GM12891 (cell line): ENCODE measurements at places on chromosomes 16 and 17.

DNA sequence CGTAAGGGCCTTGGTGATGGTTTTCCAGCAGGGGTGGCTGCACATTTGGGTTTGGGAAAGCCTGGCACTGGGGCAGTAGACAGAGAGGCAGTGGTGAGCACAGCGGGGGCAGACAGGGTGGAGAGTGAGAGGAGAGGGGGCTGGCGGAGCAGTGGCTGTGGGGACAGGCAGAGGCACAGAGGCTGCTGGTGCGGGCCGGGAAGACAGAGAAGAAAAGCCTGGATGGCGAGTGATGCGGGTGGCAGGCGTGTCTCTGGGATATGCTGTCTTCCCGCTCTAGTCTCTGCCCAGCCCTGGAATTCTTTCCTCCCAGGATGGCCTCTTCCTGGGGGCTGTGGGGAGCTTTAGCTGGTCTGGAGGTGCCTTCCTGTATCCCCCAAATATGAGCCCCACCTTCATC lies 16.9 kb downstream of the ITGAD start:
- no peak for DNase-seq

DNA sequence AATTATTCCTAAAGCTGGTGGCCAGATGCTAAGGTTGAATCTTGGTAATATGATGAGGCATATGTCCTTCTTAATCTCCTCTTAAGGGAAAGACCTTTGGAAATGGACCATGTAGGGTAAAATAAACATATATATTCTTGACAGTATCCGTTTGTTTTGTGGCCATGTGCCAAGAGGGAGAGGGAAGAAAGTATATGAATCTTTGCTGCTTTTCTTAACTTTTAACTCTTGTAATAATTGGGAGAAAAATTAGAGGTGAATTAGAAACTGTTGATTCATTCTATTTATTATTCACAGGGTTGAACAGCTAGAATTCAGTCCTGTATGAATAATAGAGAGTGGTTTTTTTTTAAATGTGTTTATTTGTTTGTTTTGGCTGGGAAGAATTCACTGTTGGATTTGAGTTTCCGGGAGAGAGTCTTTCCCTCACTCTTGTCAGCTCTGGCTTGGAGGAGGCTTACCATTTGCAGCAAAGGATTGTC lies 31.6 kb downstream of the AATF start:
- no peak for DNase-seq

DNA sequence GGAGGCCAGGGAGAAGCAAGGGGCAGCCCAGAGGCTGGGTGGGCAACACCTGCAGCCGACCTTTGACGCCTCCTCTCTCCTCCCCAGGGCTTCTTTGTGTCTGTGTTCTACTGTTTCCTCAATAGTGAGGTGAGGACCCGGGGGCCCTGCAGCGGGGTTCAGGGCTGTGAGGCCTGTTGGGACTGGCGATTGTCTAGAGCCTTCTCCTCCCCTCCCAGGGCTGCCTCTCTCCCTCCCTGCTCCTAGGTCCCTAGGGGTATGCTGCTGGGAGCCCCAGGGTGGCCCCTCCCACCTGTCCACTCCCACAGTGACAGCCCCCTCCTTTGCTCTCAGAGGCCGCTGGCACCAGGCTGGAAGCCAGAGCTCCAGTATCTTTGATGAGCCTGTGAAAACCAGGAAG lies 10.8 kb upstream of the SPPL2C start:
- no peak for DNase-seq

- no peak for DNase-seq
Measured at GRCh38 chr17:29802246-29802645, 127.8 kb downstream of the SSH2 start.

- no peak for DNase-seq
Measured at GRCh38 chr16:85675251-85675874, 13.4 kb downstream of the GINS2 start.

- no peak for DNase-seq
Measured at GRCh38 chr17:66451188-66452149, 149.1 kb downstream of the PRKCA start.

DNA sequence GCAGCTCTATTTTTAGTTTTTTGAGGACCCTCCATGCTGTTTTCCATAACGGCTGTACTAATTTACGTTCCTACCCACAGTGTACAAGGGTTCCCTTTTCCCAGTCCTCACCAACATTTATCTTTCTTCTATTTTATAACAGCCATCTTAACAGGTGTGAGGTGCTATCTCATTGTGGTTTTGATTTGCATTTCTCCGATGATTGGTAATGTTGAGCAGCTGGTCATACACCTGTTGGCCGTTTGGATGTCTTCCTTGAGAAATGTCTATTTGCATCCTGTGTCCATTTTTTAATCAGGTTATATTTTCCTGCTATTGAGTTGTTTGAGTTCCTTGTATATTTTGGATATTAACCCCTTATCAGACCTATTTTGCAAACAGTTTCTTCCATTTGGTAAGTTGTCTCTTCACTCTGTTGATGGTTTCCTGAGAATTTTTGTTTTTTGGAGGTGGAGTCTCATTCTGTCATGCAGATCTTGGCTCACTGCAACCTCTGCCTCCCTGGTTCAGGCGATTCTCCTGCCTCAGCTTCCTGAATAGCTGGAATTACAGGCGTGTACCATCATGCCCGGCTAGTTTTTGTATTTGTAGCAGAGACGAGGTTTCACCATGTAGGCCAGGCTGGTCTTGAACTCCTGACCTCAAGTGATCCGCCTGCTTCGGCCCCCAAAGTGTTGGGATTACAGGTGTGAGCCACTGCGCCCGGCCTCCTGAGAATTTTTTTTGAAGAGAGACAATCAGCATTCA lies 279.6 kb downstream of the SNX29 start:
- no peak for DNase-seq

DNA sequence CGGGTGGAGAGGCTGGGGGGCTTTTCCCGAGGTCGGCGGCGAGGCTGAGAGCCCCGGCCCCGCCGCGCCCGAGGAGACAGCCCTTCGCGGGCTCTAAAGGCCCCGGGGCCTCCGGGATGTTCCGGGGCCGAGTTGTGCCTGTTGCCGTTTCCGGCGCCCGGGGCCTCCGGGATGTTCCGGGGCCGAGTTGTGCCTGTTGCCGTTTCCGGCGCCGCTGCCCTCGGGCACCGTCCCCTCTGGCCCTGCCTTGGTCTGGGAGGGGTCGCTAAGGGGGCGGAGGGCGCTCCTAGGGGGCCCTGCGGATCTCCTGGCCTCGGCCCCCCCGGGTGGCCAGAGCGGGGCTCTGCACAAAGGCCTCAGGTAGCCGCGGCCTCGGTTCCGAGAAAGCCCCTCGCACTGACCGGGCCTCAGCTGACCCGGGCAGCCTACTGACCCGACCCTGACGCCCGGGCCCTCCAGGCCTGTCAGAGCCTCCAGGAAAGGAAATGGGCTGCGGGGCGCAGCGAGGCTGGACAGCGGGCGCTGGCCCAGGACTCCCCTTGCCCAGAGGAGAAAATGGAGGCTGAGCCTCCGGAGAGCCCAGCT lies 24.2 kb downstream of the ACTG1 start:
- no peak for DNase-seq

- DNase-seq, result peak; percentile 60
Measured at GRCh38 chr16:67967958-67968399, 458 bp downstream of the SLC12A4 start.

DNA sequence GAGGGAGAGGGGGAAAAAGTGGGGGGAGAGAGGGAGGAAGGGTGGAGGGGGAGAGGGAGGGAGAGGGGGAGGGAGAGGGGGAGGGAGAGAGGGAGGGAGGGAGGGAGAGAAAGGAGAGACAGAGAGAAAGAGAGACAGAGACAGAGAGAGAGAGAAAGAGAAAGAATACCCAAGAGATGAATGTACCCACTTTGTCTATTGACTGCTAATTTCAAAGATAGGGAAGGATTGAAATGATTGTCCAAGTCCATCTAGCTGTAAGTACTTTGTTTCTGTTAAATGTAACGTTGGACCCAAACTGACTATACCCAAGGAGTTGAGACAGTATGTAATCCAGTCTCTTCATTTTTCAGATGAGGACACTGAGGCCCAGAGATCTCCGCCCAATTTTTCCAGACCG lies 374.9 kb downstream of the GRIN2A start:
- DNase-seq, result no peak

GRCh38 chr17:54864636-54865356 lies 35.9 kb upstream of the TOM1L1 start:
- DNase-seq, result no peak

- no peak for DNase-seq
Measured at GRCh38 chr16:11955713-11956123, 9.3 kb upstream of the TNFRSF17 start.

GRCh38 chr17:16439811-16440351 lies 24.5 kb downstream of the TRPV2 start:
- DNase-seq, result no peak

- DNase-seq, result no peak
Measured at GRCh38 chr17:77696721-77697460, 261.6 kb upstream of the TNRC6C start.

- DNase-seq, result no peak
Measured at GRCh38 chr16:23941963-23942564, 106.3 kb downstream of the PRKCB start.

DNA sequence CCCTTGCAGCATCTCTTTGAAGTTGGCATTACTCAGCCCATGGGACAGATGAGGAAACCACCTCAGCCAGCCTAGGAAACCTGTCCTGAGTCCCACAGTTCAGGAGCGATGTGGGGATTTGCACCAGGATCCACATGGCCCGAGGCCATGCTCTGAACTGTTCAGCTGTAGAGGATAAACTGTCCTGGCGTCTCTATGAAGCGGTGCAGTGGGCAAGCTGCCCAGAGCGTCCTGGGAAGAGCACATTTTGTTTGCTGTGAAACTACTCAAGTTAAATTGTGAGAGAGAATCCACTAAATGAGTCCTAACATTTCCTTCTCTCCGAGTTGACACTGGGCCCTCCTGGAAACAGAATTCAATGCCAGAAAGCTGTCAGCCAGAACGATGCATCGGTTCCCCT lies 276.6 kb upstream of the TNRC6C start:
- DNase-seq, result no peak

DNA sequence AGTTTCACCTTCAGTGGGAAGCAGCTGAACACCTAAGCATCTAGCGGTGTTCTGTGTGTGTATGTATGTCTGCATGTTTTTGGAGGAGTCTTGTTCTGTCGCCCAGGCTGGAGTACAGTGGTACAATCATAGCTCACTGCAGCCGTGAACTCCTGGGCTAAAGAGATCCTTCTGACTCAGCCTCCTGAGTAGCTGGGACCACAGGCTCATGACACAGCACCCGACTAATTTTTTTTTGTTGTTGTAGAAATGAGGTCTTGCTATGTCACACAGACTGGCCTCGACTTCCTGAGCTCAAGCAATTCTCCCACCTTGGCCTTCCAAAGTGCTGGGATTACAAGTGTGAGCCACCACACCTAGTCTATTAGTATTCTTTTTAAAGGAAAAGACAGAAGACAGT lies 30.2 kb upstream of the FAAP100 start:
- DNase-seq, result no peak

DNA sequence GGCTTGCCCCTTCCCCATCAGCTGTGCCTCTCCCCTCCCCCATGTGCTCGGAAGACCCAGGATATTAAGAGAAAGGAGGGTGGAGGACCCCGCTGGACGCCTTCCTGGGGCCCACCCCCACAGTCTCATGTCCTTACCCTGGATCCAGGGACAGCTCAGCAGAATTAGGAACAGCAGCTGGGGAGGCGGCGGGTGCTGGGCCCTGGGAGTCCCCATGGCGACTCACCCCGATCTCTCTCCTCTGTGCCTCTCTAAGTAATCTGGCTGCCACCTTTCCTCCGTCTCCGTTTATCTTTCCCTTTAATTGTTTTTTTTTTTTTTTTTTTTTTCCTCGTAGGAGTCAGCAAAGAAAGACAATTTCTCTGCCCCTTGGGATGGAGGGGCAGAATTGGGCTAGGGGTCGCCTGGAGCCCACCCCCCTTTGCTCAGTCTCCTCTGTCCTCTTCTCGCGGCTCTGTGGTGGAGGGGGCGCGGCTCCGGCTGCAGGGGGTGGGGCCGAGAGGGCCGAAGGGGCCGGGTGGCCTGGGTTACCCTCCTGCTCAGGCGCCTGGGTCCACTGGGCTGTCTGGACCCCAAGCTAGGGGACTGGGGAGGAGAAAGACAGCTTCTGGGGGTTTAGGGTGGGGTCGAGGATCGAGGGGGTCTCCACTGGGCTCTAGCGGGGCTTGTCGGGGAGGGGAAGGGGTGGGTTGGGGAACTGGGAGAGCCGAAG lies 390 bp downstream of the SEZ6L2 start:
- no peak for DNase-seq

GRCh38 chr17:55308613-55309391 lies 44.0 kb downstream of the HLF start:
- no peak for DNase-seq

DNA sequence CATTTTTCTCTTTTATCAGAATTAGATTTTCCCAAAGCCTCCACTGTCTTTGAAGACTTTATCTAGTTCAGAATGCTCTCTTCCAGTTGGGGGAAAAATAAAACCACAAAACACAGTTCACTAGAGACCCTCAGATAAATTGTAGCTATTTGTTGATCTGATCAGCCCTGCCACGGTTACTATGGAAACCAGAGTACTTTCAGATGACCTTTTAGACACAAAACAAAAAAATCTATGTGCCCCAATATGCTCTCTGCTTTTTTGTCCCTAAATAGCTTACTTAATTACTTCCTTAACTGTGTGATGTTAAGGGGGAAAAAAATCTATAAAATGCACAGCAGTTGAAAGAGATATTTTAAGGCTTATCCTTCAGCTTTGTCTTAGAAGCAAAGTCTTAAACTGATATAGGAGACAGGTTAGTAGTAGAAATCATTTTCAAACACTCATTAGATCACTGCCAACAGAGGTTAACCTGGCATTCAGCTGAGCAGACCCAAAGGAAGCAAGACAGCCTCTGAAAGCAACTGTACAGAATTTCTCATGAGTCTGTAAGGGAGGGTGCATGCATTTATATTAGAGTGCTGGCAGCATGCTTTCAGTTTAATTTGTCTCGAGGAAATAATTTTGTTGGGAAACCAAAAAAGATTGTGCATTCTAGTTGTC lies 129.9 kb upstream of the CACNG5 start:
- DNase-seq, result no peak

- no peak for DNase-seq
Measured at GRCh38 chr17:4500191-4500571, 1.5 kb downstream of the SPNS2 start.

DNA sequence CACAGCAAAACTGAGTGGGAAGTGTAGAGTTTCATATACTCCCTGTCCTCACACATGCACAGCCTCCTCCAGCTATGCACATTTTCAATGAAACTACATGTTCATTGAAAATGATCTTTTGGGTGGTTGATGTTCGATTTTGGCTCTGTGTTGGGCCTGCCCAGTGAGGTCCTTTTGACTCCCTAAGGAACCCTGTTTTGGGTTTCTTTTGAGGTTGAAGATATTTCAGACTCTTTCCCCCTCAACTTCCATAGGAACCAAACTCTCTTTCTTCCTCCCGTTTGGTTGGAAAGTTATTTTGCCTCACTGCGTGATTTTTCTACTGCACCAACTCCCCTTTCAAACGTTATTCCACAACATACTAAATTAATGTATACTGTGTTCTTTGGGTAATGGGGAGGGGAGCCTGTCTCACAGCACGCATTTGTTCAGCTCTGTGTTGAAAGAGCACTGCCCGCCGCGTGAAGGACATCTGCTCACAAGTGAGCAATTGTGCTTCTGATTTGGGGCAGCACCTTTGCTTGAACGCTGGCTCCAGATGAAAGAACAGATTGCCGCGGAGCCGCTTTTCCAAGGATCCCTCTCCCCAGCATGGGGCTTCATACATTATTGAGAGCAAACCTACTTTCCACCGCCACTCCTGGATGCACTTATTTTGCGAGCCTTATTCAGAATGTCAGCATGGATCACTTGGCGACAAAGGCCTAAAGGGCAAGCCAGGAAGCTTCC lies 385.9 kb downstream of the WWOX start:
- DNase-seq, result no peak
